Fibroblast of the aortic adventitia (primary cell): ENCODE measurements at places on chromosomes 13 and 19. TPM values are rescaled to one million over a fixed set of nuclear protein-coding genes. Genes with fewer than 3 reads are reported as not detected.

Gene ZNF154
- 2.3 and 2.5 TPM in 2 replicates for total RNA-seq

Gene PDX1
- total RNA-seq = not detected in 2 replicates

DNA sequence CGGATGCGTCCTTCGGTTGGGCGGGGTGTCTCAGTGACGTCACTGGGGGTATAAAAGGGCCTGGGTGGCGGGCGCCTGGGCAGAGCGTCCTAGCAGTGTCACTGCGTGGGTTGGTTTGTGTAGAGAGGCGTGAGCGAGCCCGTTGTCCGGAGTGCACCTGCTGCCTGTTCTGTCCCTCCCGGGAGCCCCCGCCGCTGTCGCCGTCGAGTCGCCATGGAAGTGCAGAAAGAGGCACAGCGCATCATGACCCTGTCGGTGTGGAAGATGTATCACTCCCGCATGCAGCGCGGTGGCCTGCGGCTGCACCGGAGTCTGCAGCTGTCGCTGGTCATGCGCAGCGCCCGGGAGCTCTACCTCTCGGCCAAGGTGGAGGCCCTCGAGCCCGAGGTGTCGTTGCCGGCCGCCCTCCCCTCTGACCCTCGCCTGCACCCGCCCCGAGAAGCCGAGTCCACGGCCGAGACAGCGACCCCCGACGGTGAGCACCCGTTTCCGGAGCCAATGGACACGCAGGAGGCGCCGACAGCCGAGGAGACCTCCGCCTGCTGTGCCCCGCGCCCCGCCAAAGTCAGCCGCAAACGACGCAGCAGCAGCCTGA, 2.9 kb downstream of the IER2 start:
- peak; percentile 96 for DNase-seq

DNA sequence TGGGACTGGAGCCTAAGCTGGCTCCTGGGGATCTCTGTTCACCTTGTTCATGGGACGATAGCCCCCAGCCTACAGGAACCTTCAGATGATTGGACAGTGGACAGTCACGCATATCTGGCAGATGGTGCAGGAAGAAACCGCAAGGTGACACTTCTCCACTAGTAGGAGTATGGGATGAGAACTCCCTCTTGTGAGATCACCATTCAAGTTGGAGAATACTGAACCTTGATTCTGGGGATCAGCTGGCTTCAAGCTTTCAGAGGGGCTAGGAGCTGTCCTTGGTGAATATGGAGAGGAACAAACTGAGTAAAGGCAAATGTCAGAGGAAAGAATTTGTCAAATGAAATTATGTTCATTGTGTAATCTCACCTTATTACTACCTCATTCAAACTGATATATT, 204.5 kb downstream of the PDS5B start:
- no peak for DNase-seq

GRCh38 chr13:90300015-90300414, 1047.5 kb upstream of the MIR17HG start:
- no peak for DNase-seq
